ENCODE measurements at places on chromosomes 5 and 9.

GRCh38 chr9:83920469-83920926 lies 734 bp downstream of the KIF27 start:
- peak; percentile 70 for DNase-seq

- no peak for DNase-seq
These were observed 395.0 kb upstream of the SMARCA2 start for GRCh38 chr9:1619915-1620710.

- no peak for DNase-seq
These were observed 60.0 kb downstream of the C9orf50 start for GRCh38 chr9:129560881-129561306.

DNA sequence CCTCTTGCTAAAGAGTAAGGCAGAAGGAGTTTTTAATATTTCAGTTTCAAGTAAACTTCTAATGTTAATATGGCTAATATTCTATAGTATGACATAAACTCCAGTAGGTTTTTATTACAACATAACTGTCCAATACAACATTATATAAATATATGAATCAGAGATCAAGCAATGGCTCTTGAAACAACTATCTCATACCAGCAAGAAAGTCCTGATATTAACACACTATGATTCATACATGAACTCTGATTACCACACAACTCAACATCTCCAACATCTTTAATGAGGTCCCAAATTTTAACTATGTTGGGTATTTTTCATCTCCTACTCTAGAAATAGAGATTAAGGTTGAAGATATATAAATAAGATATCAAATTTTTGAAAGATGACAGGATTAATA lies 878.3 kb downstream of the TLE1 start:
- DNase-seq = no peak

DNA sequence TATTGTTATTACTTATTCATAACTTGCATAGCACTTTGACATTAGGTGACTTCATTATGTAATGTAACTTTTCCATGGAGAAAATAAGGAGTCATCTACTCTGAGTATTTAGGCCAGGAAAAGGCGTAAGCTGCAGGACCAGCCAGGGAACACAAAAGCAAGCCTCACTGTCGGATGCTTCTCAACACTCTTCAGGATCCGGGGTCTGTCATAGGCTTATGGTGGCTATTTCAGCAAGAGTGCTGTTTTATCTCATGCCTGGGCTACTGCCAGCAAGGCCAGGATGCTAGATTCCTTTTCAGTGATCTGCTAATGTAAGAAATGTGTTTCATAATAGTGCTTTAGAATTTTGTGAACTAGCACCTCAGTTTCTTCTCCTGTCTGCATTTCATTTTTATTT lies 162.4 kb downstream of the CHSY3 start:
- DNase-seq = no peak

DNA sequence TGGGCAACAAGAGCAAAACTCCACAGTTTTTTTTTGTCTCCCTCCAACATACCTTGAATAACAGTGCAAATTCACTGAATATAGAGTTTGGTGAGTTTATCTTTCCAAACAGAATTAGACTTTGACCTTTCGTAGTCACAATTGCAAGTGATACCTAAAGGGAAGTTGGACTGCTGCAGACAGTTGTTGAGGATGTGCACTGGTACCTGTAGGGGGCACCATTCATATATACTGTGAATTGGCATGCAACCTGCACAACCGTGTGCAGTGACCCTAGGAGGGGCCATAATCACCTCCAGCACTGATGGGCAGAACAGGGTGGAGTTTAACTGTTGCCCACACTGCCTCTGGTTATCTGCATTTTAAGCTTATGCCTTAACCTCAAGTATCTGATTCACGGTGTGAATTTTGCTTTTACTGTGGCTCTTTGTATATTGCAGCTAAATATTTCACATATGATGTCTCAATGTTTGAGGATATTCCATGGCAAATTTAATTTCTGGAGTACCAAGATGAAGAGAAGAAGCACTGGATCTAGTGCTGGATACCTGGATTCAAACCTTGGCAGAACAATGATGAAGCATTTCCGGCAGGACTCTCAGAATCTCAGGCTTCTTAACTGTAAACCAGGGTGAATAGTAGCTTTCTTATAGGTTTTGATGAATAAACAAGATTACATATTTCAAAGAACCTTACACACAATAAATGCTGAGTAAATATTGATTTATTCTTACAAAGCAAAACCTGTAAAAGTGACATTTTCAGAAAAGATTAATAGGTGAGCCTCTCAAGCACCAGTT lies 144.3 kb downstream of the ACTBL2 start:
- peak; percentile 16 for DNase-seq

DNA sequence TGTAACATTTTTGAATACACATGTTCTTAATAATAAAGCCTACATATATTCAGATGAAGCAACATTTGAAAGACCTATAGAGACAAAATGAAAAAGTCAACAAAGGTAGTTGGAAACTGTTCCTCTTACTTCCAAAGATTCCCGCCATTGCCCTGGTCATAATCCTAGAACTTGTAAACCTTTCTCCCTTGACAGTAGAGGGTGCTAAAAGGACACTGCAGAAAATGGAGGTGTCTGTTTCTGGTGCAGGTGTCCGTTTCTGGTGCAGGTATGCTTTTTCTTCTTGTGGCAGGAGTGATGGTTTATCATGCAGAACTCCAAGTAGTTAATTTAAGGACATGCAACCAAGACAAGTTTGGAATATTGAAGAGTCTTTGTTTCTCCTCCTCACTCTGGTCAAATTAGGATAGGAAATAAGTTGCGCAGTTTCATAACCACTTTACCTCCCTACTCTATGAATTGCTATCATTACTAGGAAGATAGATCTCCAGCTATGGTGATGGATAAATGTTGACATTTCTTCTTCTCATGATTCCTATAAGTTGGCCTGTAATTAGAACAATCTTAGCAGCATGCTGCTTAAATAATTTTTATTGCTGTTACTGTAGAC lies 56.0 kb upstream of the FAM174A start:
- DNase-seq = peak; percentile 49

GRCh38 chr9:115689331-115689730 lies 464.3 kb upstream of the PAPPA start:
- DNase-seq = no peak

- no peak for DNase-seq
These were observed 317.3 kb downstream of the GADD45G start for GRCh38 chr9:89922099-89922498.

GRCh38 chr5:170439944-170440269 lies 50.7 kb upstream of the KCNMB1 start:
- DNase-seq = no peak

GRCh38 chr5:136639616-136640015 lies 274.3 kb upstream of the TRPC7 start:
- DNase-seq = no peak

DNA sequence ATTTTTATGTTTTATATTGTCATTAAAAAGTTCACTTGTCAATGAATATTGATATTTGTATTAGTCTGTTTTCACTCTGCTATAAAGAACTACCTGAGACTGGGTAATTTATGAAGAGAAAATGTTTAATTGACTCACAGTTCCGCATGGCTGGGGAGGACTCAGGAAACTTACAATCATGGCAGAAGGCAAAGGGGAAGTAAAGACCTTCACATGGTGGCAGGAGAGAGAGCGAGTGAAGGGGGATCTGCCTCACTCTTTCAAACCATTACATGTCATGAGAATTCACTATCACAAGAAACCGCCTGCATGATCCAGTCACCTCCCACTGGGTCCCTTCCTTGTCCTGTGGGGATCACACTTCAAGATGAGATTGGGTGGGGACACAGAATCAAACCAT lies 27.4 kb downstream of the SRD5A1 start:
- DNase-seq = no peak

DNA sequence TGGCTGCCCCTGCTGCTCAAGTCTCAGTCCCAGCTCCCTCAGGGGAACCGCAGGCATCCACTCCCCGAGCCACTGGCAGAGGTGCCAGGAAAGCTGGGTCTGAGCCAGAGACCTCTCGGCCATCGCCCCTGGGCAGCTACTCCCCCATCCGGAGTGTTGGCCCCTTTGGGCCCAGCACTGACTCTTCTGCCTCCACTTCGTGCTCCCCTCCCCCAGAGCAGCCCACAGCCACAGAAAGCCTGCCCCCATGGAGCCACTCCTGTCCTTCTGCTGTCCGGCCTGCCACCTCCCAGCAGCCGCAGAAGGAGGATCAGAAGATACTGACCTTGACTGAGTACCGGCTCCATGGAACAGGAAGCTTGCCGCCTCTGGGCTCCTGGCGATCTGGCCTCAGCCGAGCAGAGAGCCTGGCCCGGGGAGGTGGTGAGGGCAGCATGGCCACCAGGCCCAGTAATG lies 49.8 kb upstream of the TESK1 start:
- no peak for DNase-seq

- no peak for DNase-seq
These were observed 72.1 kb upstream of the ATP10B start for GRCh38 chr5:160923936-160924710.

- DNase-seq = no peak
These were observed 2.5 kb downstream of the ZNF484 start for GRCh38 chr9:92875373-92875772.

DNA sequence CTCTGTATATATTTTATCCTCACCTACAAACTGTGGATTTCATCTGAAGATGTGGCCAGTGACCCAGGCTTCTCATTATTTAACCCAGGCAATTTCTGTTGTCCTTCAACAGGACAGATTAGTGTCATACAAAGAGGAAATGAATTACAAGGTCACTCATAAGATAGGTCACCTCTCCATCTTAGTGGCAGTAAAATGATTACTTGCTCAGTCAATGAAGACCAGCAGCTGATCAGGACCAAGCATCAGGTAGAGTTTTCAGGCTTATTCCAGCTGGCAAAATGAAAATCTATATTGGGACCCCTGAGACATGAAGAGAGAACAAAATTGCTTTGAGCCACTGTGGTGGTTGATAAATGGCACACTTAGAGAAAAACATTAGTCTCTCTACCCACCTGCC lies 135.2 kb upstream of the PRDM9 start:
- DNase-seq = no peak
